ENCODE measurements at places on chromosomes 16 and 17.

DNA sequence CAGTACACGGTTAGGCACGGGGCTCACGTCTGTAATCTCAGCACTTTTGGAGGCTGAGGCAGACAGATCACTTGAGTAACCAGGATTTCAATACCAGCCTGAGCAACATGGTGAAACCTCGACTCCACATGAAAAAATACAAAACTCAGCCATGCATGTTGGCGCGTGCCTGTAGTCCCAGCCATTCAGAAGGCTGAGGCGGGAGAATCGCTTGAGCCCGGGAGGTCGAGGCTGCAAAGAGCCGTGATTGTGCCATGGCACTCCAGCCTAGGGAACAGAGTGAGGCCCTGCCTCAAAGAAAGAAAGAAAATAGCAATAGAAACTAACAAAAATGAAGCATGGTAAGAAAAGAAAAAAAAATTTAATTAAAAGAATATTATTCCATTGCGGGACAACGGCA lies 128.0 kb upstream of the CHMP6 start:
- DNase-seq = no peak

DNA sequence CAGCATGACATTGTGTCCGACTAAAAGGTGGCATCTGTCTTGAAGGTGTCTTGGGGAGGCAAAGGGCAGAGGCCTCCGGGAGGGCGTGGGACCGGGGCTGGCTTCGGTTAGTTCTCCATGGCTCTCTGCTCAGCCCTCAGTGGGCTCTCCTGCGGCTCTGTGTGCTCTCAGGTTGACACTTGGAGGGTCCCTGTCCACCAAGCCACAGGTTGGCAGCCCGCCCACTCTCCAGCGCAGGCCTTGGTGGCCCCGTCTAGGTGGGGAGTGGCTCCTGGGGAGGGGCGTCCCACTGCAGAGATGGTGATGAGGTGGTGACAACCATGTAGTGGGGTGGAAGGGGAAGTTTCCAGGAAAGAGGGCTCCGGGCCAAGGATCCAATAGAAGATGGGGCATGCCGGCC lies 31.6 kb downstream of the ADGRG5 start:
- no peak for DNase-seq

- DNase-seq = no peak
Measured at GRCh38 chr16:84357191-84357651, 11.1 kb upstream of the ATP2C2 start.

GRCh38 chr17:62670202-62670821 lies 42.8 kb downstream of the MRC2 start:
- no peak for DNase-seq

DNA sequence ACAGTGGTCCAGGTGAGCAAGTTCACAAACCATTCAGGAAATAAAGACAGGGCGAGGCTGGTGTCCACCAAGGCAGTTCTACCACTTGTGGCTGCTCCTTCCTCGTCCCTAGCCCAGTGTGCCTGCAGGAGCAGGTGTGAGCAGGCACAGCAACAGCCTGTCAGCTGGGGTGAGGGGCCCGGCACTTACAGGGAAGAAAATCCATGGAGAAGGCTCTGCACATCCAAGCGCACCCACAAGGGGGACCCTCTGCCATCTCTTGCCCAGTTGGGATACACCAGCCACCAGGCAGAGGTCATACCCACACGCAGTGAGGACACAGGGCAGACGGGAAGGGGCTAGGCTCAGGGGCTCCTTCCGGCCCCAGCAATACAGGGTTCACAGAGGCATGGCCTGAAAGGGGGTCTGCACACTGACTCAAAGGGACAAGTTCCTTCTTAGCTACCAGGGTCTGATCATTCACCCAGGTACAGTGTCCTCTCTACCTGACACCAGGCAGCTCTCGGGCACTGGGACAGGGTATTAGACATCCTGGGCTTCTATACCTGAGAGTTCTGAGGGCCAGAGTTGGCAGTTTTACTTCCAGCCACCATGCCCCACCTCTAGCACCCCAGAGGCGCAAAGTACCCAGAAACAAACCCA lies 27.0 kb downstream of the CDIP1 start:
- no peak for DNase-seq

- no peak for DNase-seq
Measured at GRCh38 chr16:22890976-22891375, 77.0 kb downstream of the HS3ST2 start.

- no peak for DNase-seq
Measured at GRCh38 chr16:88971371-88972097, 5.5 kb downstream of the CBFA2T3 start.

- DNase-seq = no peak
Measured at GRCh38 chr16:67770346-67770991, 35.9 kb downstream of the RANBP10 start.

DNA sequence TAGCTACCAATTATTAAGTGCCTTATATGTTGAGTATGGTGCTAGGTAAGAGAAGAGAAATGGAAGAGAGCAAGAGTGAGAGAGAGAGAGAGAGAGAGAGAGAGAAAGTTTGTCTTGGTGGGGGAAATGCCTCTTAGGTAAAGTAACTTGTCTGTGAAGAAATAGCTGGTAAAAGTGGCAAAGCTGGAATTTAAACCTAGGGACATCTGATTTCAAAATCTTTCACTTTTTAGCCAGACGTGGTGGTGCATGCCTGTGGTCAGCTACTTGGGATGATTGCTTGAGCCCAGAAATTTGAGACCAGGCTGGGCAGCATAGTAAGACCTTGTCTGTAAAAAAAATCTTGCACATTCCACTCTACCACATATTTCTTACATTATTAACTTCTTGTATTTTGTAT lies 23.0 kb upstream of the CDR2 start:
- no peak for DNase-seq

- DNase-seq = no peak
Measured at GRCh38 chr16:1528921-1529537, 4.4 kb upstream of the TMEM204 start.

GRCh38 chr17:58529275-58529674 lies 14.8 kb upstream of the MTMR4 start:
- no peak for DNase-seq

- no peak for DNase-seq
Measured at GRCh38 chr17:39812466-39812865, 51.6 kb downstream of the IKZF3 start.

DNA sequence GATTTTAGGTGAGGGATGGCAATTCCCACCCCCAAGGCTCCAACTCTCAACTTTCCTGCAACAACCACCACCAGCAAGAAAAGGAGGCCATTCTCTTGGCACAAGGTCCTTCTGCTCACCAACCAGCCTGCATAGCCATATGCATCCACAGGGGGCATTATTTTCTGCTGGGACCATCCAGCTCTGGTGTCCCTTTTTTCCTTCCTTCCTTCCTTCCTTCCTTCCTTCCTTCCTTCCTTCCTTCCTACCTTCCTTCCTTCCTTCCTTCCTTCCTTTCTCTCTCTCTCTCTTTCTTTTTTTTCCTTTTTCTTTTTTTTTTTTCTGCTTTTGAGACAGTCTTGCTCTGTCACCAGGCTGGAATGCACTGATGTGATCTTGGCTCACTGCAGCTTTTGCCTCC lies 21.1 kb upstream of the COX10 start:
- no peak for DNase-seq

DNA sequence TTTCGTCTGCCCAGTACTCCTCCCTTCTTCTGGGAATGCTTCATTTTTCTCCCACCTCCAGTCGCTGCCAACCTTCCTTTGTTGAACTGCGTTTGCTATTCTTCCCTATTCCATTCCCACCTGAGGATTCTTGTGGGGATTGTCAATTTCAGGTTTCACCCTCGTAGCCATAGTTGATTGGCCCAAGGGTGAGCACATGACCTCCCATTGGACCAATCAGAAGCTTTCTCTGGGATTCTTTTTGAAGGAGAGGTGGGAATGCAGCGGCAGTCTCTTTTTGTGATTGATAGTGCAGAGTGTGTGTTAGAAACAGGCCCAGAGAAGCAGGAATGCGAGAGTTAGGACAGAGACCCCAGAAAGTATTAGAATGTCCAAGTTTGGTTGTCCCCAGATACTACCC lies 49.1 kb upstream of the GPRC5B start:
- no peak for DNase-seq

DNA sequence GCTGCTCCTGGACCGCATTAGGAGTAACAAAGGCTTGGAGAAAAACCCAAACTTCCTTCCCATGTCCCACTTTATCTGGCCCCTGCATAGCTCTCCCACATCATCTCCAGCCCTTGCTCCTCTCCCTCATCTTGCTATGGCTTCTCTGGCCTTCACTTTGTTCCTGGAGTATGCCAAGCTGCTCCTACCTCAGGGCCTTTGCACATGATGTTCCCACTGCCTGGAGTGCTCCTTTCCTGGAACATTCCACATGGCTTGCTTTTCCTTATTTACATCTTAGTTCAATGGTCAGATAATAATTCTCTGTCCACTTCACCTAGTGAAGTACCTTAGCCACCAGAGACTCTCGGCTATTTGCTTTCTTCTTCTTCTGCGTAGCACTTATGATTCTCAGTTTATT lies 4.3 kb upstream of the KSR1 start:
- DNase-seq = no peak

DNA sequence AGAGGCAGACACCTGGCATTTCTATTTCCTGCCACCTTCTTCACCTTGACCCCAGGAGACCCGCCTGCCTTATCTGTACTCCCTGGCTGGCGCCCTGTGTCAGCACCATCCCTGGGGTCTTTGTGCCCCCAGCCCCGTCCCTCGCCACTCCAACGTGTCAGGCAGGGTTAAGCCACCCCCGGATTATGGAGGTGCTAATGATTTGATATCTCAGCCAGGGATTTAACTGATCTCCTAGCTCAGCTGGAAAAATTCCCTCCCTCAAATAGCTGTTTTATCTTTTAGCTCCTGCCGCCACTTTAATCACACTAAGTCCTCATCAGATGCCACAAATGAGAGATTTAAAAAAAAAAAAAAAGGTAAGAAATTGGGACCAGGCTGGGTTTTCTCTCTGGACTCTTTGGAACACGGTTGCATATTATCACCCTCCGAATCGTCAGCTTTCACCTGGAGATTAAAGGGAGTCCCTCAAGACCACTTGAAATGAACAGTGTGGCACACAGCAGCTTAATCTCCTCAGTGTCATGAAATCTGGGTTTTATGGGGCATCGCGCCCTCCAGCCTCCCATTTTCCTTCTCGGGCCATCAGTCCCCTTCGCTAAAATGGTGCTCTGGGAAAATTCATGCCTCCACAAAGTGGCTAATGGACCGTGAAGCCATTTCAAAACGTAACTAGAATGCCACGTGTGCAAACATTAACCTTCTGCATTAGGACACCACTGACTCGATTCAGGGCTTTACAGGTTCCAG lies 26.2 kb upstream of the WFDC1 start:
- no peak for DNase-seq

DNA sequence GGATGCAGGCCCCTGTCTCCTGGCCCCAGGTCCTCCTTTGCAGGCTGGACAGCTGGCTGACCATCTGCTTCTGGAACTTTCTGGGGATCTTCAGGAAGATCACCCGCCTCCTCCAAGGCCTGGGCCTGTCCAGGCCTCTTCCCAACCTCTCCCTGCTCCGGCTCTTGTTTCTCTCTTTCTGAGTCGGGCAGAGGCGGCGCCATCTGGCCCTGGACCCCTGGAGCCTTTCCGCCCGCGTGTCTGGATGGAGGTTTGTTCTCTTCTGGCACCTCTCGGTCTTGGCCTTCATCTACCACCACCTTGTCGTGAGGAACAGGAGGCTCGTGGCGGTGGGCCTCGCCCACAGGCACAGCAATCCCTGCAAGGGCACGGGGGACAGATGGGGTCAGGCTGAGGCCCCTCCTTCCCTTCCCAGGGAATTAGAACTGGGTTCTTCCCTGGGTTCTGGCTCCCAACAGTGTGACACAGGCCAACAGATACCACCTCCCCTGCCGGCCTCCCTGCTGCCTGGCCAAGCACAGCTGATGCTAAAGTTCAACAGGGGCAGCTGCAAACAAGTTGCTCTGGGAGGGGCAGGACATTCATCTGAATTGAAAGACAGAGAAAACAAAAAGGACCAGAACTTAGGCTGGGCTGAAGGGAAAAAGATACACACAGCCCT lies 13.3 kb downstream of the NDUFAF8 start:
- DNase-seq = no peak

GRCh38 chr16:1502092-1503004 lies 9.2 kb downstream of the TELO2 start:
- DNase-seq = no peak

- no peak for DNase-seq
Measured at GRCh38 chr17:32345951-32346600, 3.9 kb upstream of the ZNF207 start.

- DNase-seq = no peak
Measured at GRCh38 chr17:74767111-74767516, 9.0 kb downstream of the NAT9 start.

DNA sequence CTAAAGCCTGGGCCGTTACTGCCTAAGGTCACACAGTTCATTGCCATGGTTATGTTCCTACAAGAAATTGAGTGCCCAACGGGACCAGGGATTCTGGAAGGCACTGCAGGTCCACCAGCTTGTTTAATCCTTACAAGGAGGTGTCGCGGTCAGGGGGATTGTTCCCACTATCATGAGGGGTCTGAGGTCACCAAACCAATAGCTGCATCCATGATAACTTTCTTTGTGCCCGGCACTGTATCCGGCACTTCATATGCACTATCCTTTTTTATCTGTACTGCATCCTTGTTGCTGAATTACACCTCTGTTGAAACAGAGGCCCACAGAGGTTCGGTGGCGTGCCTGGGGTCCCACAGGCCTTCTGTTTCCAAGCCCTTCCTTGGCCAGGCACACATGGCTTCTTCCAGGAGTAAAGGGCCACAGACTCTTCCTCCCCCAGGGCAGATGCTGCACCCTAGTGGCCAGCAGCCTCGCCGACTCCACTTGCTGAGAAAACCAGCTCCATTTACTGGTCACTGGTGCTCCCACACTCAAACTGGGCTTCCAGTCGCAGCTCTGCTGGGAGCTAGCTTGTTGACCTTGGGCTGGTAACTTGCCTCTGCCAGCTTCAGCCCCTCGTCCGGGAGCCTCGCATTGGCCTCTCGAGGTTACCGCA lies 82.0 kb upstream of the PLCG2 start:
- no peak for DNase-seq

- DNase-seq = no peak
Measured at GRCh38 chr16:51193879-51194278, 42.8 kb upstream of the SALL1 start.

GRCh38 chr16:54281535-54282201 lies 4.9 kb downstream of the IRX3 start:
- DNase-seq = no peak

- no peak for DNase-seq
Measured at GRCh38 chr17:77495575-77495974, 354.8 kb downstream of the SEC14L1 start.

GRCh38 chr17:4422864-4423263 lies 10.9 kb upstream of the SPNS3 start:
- no peak for DNase-seq
